Hematopoietic multipotent progenitor cell treated with erythropoietin and hydrocortisone succinate and interleukin-3 and kit ligand, for 4 days (in vitro differentiated cells): ENCODE measurements at places on chromosomes 4 and X.

DNA sequence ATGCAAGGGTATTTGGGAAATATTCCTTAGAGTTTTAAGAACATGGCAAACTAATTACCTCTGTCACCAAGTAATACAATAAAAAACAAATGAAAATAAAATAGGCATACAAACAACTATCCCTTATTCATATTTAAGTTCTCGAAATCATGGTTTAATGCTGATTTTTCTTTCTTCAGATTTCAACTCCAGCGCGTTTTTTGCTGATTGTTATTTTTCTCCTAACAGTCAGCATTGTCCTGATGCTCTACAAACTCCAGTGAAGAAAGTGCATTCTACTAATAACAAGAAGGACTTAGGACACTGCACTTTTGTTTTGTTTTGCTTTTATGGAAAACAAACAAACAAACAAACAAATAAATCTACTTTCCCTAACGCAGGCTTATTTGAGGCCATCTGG is 282.4 kb downstream of the FSTL5 start:
- DNase-seq = no peak

- no peak for DNase-seq
Observed at GRCh38 chr4:64756016-64756415, 346.8 kb upstream of the TECRL start.

DNA sequence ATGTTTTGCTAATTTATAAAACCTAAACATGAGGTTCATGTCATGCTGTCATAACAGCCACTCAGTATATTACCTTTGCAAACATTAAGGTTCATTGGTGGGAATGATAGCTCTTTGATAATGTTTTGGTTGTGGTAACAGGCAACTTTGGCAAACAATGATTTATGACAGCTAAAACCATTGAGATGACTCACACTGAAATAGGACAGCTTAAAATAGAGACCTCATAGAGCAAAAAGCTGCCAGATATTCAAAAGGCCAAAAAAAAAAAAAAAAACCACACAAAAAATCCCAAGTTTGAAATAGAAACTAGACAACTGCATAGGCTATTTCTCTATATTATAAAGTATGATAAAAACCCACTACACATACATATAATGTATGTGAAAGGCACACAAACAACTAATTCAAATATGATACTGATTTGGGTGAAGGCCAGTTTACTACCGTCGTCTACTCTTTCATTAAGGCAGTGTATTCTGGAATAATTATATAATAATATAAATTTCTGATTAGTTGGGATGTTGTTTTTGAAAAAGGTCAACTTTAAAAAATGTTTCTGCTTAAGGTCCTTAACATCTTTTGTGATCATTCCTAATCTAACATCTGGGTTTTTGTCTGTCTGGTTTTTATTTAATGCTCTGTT is 646.0 kb upstream of the PITX2 start:
- no peak for DNase-seq

GRCh38 chrX:112643721-112644120 is 36.0 kb downstream of the LHFPL1 start:
- no peak for DNase-seq

DNA sequence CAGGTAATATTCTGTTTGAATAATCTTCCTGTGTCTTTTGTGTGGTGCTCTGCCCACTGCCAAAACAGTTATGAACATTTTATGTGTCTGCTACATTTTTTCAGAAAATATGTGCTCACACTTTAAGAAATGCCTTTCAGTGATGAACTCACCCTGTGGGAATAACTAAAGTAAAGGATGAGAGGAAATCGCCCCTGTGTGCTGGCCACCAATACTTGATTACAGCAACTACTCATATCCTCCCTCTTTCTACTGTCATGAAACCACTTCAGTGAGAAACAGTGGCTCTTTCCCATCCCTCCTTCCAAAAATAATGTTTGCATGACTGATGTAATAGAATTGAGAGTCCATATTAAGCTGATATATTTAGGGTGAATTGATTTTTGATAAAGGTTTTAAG is 900.9 kb downstream of the RAB28 start:
- no peak for DNase-seq

- DNase-seq = no peak
Observed at GRCh38 chr4:101644516-101644915, 146.0 kb upstream of the BANK1 start.

- DNase-seq = no peak
Observed at GRCh38 chrX:136256026-136256425, 4.8 kb upstream of the MAP7D3 start.

GRCh38 chr4:174119830-174120229 is 163.6 kb downstream of the FBXO8 start:
- no peak for DNase-seq

GRCh38 chr4:174183259-174183658 is 100.2 kb downstream of the FBXO8 start:
- DNase-seq = no peak

- DNase-seq = no peak
Observed at GRCh38 chr4:176588436-176588835, 204.3 kb downstream of the VEGFC start.

GRCh38 chr4:111676533-111676932 is 468.7 kb upstream of the FAM241A start:
- DNase-seq = no peak

DNA sequence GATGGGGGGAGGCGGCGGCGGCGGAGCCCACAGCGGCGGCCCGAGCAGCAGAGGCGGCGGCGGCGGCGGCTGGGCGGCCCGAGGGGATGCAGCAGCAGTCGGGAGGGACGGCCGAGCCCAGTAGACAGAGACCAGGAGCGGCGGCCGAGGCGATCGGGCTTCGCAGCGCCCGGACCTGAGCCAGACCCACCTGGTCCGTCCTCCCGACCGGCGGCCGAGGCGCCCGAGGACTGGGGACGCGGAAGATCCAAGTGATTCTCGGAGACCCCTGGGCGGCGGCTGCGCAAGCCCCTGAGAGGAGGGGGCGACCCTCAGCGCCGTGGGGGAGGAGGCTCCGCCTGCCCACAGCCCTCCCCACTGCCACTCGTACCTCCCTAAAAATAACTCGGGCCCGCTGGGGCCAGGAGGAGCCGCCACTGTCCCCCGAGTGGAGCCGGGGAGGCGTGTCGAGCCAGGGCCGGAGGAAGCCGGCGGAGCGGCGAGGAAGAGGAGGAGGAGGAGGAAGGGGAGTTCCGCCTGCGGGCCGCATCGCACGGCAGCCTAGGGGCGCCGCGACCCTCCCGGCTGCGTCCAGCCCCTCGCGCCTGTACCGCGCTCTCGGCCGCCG is 608 bp downstream of the RAPGEF2 start:
- DNase-seq = peak; percentile 70

GRCh38 chrX:629230-630006 is 1.2 kb upstream of the SHOX start:
- no peak for DNase-seq

GRCh38 chr4:139660568-139661043 is 5.0 kb upstream of the MGST2 start:
- DNase-seq = peak; percentile 42

DNA sequence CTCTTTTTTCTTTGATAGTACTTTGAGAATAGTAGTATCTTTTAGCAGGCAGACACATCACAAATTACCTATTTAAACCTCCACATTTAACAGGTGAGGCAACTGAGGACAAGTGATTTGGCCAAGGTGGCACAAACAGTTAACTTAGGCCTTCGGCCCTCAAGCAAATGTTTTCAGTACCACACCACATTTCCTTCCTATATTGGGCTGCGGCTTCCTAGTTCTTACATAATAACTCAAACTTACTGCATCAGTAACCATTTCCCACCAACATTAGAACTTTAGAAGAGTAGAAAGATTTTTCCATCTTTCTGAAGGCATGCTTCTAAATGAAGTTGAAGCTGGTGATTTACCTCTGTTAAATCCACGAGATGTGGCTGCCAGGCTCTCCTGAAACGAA is 63.2 kb upstream of the SLC4A4 start:
- peak; percentile 56 for DNase-seq

- DNase-seq = peak; percentile 66
Observed at GRCh38 chrX:45771560-45772340, 571.1 kb upstream of the DIPK2B start.

- no peak for DNase-seq
Observed at GRCh38 chrX:100098660-100099375, 311.3 kb downstream of the PCDH19 start.

GRCh38 chr4:11069083-11069482 is 359.6 kb downstream of the HS3ST1 start:
- peak; percentile 4 for DNase-seq

DNA sequence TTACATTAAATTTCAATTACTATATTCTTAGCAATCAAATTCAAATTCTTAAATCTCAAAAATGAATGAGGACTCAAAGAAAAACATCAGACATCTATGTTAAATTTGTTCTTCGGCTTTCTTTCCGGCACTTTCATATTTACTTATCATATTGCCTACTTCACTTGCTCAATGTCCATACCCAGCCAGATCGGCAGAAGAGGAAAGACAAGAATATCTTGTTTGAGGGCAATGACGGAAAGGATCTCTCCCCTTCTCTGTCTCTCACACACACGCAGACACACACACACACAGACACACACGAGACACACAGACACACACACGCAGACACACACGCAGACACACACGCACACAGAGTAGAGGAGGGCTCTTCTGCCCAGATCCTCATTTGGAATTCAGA is 13.2 kb upstream of the IRF2 start:
- no peak for DNase-seq

DNA sequence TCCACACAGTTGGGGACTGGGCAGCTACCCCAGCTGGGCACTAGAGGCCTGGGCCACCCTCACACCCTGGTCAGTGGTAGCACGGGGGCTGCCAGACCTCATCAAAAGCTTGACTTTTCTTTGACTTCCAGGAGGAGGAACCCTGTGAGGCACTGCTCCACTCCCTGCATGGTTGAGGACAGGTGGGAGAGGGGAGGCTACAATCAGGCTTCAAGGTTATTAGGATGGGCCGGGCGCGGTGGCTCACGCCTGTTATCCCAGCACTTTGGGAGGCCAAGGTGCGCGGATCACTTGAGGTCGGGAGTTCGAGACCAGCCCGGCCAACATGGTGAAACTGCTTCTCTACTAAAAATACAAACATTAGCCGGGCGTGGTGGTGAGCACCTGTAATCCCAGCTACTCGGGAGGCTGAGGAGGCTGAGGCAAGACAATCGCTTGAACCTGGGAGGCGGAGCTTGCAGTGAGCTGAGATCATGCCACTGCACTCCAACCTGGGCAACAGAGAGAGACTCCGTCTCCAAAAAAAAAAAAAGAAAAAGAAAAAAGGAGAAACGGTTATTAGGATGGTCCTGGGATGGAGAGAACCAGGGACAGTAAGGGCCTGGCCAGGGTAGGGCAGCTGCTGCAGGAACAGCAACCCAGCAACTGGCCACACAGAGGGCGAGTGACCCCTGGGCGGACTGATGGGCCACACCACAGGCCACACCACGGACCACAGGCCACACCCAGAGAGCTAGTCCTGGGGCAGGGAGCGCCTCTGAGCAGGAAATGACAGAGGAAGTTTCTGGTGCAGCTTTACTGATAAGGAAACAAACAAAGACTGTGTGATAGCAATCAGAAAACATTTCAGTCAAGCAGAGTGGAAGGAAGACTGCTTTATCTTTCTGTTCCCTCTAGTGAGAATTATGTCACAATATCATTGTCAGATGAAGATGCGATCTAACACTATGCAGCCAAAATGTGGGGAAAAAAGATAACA is 20.5 kb upstream of the OPN1LW start:
- peak; percentile 85 for DNase-seq

- DNase-seq = no peak
Observed at GRCh38 chr4:157242871-157243270, 22.3 kb downstream of the GRIA2 start.

- no peak for DNase-seq
Observed at GRCh38 chr4:181685461-181685860, 557.7 kb upstream of the TENM3 start.

DNA sequence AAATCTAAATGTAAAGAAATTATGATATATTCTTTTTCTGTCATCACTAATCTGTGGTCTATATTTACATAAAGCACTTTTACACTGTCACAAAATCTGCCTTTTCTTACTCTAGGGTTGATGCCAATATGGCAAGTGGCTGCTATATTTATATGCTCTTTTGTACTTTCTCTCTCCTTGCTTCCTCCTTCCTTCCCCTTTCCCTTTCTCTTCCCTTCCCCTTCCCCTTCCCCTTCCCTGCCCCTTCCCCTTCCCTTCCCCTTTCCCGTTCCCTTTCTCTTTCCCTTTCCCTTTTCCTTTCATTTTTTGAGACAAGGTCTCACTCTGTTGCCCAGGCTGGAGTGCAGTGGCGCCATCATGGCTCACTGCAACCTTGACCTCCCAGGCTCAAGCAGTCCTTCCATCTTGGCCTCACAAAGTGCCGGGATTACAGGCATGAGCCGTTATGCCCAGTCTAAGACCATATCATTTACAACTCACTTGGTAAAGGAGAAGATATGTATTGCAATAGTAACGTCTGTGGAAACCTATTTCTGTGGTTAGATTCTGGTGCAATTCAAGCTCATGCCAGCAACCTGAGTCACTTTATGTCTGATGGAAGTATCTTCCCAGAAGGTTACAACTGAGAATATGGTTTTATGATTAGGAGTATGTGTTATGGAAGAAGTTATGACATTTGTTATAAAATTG is 13.9 kb upstream of the PLAC8 start:
- DNase-seq = peak; percentile 77

DNA sequence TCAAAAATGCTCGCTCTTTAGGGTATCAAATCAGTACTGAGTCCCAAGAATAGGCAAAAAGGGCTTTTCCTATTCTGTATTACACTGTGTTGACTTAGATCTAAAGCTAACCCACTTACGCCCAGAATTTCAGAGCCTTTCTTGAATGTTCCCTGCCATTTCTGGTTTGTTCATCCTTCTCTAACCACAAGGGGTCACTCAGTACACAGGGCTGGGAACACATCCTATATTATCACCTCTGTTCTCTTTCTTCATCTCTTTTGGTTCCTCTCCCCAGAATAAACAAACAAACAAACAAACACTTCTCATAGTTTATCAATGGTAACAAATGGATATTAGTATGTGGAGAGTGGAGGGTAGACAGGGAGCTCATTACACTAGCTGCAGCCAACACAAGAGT is 25.5 kb upstream of the MORC4 start:
- DNase-seq = peak; percentile 49

- DNase-seq = peak; percentile 81
Observed at GRCh38 chr4:154618708-154619315, 6.4 kb upstream of the FGG start.

DNA sequence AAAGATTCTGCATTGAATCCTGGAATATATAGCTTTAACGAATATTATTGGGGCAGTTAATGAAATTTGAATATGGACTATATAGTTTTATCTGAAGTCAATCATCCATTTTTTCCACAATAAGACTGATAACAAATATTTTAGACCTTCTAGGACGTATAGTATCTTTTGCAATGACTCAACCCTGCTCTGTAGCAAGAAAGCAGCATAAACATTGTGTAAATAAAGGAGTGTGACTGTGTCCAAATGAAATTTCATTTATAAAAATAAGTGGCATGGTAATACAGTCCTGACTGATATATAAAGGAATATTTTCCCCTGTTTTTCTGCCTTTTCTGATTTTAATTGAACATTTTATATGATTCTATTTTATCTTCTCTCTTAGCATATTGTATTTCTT is 947.7 kb upstream of the SLIT2 start:
- no peak for DNase-seq

DNA sequence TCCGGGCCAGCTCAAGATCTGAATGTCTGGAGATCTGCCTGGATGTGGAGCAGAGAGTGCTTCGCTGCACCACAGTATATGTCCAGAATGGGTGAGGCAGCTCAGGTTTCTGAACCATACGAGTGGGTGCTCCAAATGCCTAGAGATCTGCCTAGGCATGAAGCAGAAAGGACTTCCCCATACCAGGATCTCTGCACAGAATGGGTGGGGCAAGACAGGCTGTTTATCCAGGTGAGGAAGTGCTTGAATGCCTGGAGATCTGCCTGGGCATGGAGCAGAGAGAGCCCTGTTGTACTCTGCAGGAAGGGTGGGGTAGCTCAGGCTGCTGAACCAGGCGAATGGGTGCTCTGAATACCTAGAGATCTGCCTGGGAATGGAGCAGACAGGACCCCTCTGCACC is 45.4 kb upstream of the MAGEC2 start:
- no peak for DNase-seq
